ENCODE measurements at places on chromosomes 7 and 10. TPM values are rescaled to one million over a fixed set of nuclear protein-coding genes. Genes with fewer than 3 reads are reported as not detected.

DNA sequence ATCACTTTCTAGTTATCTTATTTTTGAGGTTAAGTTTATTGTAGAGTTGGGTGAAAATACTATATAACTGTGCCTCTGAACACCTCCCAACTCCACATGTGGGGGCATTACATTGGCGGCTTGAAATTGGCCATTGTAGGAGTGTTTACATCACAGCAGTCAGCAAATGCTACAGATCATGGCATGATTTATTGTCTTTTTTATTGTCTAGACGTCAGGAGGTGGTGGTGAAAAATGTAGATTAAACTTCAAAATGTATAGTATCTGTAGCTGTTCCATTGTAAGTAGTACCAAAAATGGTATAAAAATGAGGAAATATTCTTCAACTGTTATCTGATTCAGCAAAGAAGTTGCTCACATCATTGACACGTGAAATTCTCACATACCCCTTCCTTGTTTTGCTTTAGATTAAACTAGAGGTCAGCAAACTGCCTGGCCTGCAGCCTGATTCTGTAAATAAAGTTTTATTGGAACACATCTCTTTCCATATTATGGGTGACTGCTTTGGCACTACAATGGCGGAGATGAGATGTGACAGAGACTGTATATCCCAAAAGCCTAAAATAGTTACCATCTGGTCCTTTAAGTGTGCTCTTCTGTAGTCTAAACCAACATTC is 35.0 kb downstream of the TAF3 start:
- DNase-seq: no peak

GRCh38 chr10:69831231-69831855 is 29.6 kb downstream of the COL13A1 start:
- no peak for DNase-seq

DNA sequence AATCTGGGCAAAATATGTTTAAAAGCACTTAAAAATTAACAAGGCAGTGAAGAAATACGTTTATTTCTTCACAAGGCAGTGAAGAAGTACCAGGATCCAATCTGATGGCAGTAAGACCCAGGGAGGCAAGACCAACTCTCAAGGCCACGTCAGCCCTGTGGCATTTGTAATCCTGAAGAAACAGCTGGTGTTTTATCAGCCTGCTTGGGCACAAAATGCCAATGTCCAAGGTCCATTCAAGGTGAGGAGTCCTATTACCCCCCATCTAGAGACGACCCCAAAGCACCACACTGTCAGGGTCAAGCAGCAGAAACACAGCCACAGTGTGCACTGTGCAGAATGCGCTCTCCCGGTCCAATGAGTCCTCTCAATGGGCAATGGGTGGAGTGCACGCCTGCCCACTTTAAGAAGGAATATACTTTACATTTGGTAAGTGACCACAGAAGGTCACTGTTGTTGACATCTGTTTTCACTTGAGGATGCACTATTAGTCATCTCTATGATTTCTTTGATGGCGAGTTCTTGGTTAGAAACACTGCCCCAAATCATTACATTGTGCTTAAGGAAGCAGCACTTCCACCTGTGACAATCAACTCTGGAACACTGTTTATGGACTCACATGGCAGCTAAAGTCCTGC is 12.8 kb downstream of the CPXM2 start:
- no peak for DNase-seq

GRCh38 chr7:120898715-120899499 is 41.0 kb upstream of the TSPAN12 start:
- DNase-seq: no peak

DNA sequence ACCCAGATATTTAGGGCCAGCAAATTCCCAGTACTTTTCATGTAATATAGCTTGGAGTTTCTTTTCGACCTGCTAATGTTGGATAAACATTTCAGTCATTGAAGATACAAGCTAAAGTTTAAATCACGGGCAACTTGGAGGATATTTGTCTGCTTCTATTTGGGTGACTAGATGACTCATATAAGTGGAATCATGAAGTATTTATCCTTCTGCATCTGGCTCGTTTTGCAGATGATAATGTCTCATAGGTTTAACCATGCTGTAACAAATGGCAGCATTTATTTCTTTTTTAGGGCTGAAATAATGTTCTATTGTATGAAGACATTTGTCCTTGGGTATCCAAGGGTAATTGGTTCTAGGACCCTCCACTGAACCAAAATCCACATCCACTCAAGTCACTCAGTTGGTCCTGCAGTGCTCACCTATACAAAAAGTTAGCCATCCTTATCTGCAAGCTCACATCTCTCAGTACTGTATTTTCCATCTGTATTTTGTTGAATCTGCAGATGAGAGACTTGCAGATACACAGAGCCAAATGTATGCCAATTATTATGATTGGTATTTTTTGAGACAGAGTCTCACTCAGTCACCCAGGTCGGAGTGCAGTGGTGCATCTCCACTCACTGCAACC is 187.2 kb upstream of the CSTF2T start:
- no peak for DNase-seq

DNA sequence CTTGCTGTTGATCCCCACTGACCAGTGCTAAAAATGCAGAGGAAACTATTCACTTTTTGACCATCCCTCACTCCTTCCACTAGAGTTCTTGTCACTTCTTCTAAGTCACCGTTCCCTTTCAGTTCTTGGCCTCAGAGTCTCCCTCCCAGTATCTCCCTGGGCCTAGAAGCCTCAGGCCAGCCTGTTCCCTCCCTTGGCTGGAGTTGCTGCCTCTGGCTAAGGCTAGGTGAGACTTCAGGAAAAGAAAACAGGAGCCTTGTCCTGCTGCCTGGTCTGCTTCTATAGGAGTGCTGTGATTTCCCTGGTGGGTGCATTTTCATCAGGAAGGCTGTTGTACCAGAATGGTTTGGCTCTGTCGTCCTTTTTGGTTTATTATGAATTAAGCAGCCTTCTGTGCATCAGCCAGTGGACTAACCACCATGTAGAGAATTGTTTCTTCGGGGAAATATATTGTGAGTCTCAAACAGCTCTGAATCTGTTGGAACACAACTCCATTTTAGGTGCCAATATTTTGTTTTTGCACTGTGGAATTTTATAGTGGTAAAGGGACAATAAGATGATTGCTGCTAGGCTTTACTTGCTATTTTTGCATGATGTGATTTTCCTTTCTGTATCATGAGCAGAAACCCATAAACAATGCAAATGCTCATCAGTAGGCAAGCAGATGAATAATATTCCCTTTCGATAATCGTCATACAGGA is 233.4 kb upstream of the FZD1 start:
- no peak for DNase-seq

GRCh38 chr7:80859272-80859970 is 59.4 kb downstream of the SEMA3C start:
- DNase-seq: no peak

DNA sequence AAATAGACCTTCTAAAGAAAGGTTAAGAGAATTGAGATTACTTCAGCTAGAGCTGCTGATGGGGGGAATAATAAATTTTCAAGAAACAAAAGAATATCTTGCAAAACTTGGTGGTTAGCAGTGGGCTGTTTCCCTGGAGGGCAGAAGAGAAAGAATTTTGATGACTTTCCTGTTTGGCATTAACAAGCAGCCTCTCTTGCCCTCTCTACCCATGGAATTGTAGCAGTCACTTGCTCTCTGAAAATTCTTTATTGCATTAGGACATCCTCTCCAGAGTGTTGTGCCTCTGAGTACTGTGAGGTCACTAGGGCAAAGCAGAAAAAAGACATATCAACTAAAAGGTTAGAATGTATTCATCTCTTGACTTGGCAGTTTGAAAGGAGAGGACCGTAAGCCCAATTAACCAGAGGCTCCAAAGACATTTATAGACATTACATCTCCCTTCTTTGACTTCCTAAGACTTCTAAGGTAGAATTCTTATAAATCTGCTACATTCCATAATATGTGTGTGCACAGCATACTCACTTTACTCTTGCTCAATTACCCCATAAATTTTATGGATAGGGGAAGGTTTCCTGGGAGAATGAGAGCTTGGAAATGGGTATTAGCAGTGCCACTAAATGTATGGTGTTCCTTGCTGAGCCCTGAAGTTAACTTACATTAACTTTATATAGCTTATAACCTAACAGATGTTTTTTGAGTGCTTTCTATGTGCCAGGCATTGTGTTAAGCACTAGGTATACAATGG is 215.3 kb downstream of the KIF20B start:
- no peak for DNase-seq

DNA sequence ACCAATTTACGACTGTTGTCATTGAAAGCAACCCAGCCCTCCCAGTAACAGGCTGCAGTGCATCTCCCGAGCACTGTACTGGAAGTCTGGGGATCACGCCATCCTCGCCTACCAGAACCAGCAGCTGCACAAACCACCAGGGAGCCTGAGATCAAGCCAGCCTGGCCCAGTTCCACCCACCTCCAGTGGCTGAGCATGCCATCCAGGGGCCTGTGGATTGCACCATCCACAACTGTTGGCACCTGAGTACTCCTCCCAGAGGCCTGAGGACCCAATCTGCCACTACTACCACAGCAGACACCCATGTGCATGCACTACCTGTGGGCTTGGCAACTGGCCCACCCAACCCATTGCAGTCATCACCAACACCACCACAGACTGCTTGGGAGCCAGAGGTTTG is 44.2 kb downstream of the HERPUD2 start:
- no peak for DNase-seq

- peak; percentile 75 for DNase-seq
Observed at GRCh38 chr10:124436191-124436638, 13.6 kb downstream of the NKX1-2 start.

GRCh38 chr7:127390186-127390816 is 2.2 kb downstream of the ZNF800 start:
- DNase-seq: no peak

GRCh38 chr10:62636825-62637248 is 167.7 kb upstream of the ADO start:
- DNase-seq: no peak

DNA sequence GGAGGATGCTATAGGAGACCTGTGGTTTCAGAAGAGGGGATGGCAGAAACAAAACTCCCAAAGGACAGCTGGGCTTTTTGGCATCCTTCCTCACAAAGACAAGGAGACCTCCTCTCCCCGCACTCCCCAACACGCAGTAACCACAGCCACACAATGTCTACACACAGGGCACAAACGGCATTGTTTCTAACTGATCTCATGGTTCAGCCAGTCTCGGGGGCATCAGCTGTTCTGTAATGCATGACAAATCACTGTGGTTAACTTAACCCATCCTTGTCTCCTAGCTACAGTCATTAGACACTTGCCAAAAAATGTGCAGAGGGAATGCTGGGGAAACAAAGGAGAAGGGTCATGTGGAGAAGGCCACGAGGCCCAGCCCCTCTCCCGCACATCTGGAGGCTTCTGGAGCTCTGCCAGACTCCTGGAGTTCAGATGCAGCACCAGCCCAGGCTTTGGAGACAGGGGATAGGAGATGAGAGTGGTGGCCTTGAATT is 7.6 kb upstream of the ADAMTS14 start:
- DNase-seq: peak; percentile 94

DNA sequence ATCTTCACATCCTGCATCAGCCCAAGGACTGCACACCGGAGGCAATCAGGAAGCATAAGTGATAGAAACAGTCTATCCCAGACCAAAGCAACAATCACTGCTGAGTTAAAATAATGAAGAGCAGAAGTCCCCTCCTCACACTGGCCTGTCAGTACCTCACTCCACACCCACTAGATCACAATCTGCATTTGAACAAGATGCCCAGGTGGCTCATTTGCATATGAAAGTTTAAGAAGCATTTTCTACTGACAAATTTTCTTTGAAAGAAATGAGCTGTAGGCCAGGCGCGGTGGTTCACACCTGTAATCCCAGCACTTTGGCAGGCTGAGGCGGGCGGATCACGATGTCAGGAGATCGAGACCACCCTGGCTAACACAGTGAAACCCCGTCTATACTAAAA is 77.4 kb downstream of the CUL2 start:
- no peak for DNase-seq

DNA sequence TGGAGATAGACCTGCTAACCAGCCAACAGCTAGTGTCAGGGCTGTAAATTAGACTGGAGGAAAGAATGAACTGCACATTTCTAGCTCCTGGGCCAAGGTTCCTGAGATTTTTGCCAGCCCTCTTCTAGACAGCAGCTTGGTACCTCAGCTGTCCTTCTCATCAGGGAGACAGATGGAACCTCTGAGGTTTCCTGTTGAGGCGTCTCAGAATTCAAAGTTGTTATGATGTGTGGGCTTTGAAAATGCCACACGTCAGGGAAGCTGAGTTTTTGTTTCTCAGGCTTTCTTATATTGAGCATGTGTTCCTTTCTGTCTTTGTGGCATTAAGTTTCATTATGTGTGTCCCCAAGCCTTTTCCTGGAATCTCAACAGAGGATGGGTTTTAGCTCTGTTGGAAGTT is 736.6 kb downstream of the AUTS2 start:
- DNase-seq: no peak

DNA sequence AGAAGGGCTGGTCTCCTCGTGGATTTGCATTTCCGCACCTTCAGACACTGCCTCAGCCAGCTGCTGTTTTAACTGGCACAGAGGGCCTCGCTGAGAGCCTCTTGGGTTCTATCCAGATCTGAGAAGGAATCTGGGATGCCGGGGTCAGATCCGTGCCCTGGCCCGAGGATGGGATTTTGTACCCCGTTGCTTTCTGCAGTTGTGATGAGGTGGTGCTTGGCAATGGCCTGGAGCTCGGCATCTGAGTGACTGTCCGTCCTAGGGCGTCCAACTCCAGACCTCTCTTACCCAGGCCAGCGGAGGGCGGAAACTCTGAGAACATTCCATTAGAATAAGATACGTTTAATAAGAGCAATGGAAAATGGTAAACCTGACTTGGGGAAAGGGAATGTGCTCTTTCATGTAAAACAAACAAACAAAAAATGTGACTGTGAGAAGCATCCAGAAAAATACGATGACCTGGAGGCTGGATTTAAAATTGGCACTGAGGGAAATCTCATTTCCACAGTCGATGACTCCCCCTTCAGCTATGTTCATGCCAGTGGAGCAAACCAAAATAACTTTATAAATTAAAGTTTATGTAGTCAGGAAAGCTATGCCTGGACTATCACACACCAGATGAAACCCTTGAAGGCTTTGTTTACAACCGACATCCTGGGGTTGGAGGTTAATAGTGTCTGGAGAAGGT is 39.6 kb downstream of the GRK5 start:
- peak; percentile 96 for DNase-seq

Gene ECHDC3
- 15.3 TPM for total RNA-seq

Gene CDHR1
- total RNA-seq: 0.03 TPM

Gene CCL24
- total RNA-seq: 0.45 TPM

Gene GALNT17
- not detected for total RNA-seq

Gene PNLIPRP3
- total RNA-seq: not detected

All from SJSA1 (cell line).